Thoracic aorta (tissue), 2 donors: ENCODE measurements at places on chromosomes 1 and 21. TPM values are rescaled to one million over a fixed set of nuclear protein-coding genes. Genes with fewer than 3 reads are reported as not detected.

DNAI4 gene
- total RNA-seq: 5.9 TPM

CD1B gene
- total RNA-seq: not detected

FCRL5 gene
- 0.21 TPM for total RNA-seq

TMEM240 gene
- 11.1 TPM for total RNA-seq

YIPF1 gene
- total RNA-seq: 18.8 TPM

LORICRIN gene
- total RNA-seq: not detected

ORC1 gene
- total RNA-seq: 0.95 TPM

TNFRSF1B gene
- 58.7 TPM for total RNA-seq

PPFIA4 gene
- total RNA-seq: 16.5 TPM

ADAMTS1 gene
- 357 TPM for total RNA-seq

PLA2G2F gene
- total RNA-seq: not detected

S100A8 gene
- 95.4 TPM for total RNA-seq

KCNH1 gene
- 0.21 TPM for total RNA-seq

TCHHL1 gene
- not detected for total RNA-seq

PROX1 gene
- total RNA-seq: 4.3 TPM

OR6K3 gene
- total RNA-seq: not detected

SAMD13 gene
- total RNA-seq: 0.95 TPM
